Thoracic aorta (tissue), 2 donors: ENCODE measurements at places on chromosomes 3 and 15.
A peak's percentile ranks its signal among the peaks of the same experiment; 100 is the strongest.

DNA sequence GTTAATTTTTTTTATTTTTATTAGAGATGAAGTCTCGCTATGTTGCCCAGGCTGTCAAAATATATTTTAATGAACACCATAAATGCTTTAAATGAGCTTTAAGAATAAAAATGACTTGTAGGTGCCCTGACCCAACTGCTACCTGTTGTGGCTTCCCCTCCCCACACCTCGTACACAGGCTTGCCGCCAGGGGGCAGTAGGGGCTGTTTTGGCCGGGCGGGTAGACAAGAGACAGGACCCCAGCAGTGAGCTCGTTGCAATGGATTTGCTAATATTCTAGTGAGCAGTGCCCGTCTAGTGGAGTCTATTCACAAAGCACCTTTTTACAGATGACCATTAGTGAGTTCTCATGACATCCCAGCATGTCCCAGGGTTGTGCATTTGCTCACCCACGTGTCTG, 418.1 kb downstream of the OCA2 start:
- no peaks in the 10 kb centered on the region for H3K4me1 ChIP-seq
- no peak overlapping the region for H3K4me3 ChIP-seq
- DNase-seq, result no peak
- no peaks in the 10 kb centered on the region for H3K27me3 ChIP-seq
- H3K27ac ChIP-seq, result no peak overlapping the region
- H3K36me3 ChIP-seq, result no peaks in the 10 kb centered on the region

DNA sequence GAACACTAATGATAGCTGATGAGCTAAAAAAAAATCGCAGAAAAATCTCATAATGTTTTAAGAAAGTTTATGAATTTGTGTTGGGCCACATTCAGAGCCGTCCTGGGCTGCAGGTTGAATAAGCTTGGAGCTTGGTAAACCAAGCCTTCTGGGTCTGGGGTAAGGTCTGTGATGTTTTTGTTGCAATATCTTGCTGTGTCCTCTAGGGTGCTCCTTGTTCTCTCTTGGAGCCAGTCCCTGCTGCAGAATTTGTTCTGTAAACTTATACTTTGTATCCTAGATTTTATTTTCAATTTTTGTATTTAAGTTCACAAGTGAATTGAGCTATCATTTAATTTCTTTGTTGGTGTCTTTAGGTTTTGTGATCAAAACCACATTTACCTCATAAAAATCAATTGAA, 143.7 kb downstream of the NR1D2 start:
- H3K4me1 ChIP-seq, result peaks cover 19% of the 10 kb centered on the region
- H3K4me3 ChIP-seq, result no peak overlapping the region
- H3K36me3 ChIP-seq, result no peaks in the 10 kb centered on the region
- no peak overlapping the region for H3K27ac ChIP-seq
- DNase-seq, result no peak

- H3K36me3 ChIP-seq, result no peaks in the 10 kb centered on the region
- no peak overlapping the region for H3K4me3 ChIP-seq
- no peaks in the 10 kb centered on the region for H3K4me1 ChIP-seq
- DNase-seq, result no peak
- H3K27me3 ChIP-seq, result no peaks in the 10 kb centered on the region
Measured at GRCh38 chr15:40538976-40539375, 25.9 kb downstream of the CCDC32 start.

- H3K27me3 ChIP-seq, result no peaks in the 10 kb centered on the region
- H3K4me1 ChIP-seq, result no peaks in the 10 kb centered on the region
- no peak overlapping the region for H3K4me3 ChIP-seq
- H3K27ac ChIP-seq, result no peak overlapping the region
Measured at GRCh38 chr15:71225851-71226250, 110.6 kb downstream of the THSD4 start.

DNA sequence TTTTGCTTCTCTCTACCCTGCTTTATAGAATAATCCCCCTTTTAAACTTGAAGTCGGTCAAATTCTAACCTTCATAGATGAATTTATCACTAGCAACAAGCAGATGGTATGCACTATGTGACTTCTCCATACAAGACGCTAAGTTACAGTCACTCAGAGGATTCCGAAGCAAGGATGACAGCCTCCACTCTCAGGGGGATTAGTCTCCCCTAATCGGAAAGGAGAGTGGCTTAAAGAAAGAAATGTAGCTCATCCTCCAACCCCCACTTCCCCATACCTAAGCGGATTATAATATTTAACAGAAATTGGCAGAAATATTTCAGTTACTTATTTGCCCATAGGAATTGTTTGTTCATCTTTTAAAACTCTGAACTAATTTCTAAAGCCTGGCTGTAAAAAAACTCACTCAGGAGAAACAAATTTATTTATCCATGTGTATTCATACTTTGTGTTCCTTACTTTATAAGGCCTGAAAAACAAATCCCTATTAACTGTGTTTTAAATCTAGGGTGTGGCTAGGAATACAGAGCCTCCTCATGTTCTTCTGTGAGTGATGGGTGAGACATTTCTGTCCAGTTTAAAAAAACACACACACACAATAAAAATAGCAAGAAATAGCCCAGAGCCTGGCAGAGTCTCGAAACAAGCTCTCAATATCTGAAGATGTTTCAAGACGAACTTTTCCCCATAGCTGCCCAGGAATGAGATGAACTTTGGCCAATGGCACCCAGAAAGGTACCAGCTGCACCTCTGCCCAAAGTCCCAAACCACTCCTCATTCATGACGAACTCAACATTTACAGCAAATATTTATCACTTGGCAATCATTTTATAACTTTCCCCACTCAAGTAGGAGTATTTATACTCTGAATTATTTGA, 18.7 kb downstream of the SIAH2 start:
- DNase-seq, result no peak
- H3K4me1 ChIP-seq, result peaks cover 74% of the 10 kb centered on the region
- H3K4me3 ChIP-seq, result no peak overlapping the region
- no peaks in the 10 kb centered on the region for H3K36me3 ChIP-seq

- no peak overlapping the region for H3K4me3 ChIP-seq
- H3K36me3 ChIP-seq, result no peaks in the 10 kb centered on the region
- peaks cover 36% of the 10 kb centered on the region for H3K4me1 ChIP-seq
Measured at GRCh38 chr3:177554895-177555759, 357.8 kb upstream of the TBL1XR1 start.

- H3K4me3 ChIP-seq, result no peak overlapping the region
- no peaks in the 10 kb centered on the region for H3K4me1 ChIP-seq
- DNase-seq, result no peak
- no peaks in the 10 kb centered on the region for H3K36me3 ChIP-seq
Measured at GRCh38 chr3:186476044-186476468, 68.1 kb downstream of the CRYGS start.

DNA sequence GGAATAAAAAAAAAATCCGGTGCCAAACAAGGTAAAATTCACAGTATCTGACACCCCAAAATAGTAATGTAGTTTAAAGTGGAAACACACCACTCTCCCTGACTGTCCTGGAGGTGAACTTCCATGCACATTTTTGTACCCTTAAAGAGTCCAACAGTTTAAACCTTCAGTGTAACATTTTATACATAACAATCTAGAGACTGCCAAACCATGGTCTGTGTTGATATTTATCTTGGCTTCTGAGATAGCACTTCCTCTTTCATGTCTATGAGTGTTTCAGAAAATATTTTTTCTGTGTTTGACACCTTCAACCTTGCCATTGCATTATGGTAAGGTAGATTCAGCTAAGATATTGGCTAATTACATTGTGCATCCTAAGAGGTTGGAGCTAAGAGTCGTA, 13.9 kb downstream of the TMEM45A start:
- no peak for DNase-seq
- no peaks in the 10 kb centered on the region for H3K27me3 ChIP-seq
- no peak overlapping the region for H3K4me3 ChIP-seq

DNA sequence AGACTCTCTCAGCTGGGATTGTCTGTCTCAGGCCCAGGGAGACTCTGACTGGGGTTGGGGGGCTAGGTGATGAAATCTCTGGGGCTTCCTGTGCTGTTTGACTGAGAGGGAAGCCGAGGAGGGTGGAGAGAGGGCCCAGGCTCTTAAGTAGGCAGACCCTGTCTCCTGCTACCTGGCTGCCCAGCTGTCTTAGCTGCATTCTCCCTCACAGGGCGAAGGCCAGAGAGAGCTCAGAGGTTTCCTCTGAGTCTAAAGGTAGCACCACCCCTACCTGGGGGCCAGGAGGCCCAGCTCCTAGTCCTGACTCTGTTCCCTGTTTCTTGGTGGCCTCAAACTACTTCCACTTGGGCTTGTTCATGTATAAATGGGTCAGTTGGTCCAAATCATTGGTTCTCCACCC, 24.4 kb downstream of the SMAD6 start:
- peaks cover 93% of the 10 kb centered on the region for H3K4me1 ChIP-seq
- H3K36me3 ChIP-seq, result peaks cover 2% of the 10 kb centered on the region
- peak overlapping the region; percentile 41 for H3K27ac ChIP-seq
- DNase-seq, result no peak
- H3K27me3 ChIP-seq, result no peaks in the 10 kb centered on the region
- H3K4me3 ChIP-seq, result no peak overlapping the region

- no peak for DNase-seq
- peak overlapping the region; percentile 20 for H3K4me3 ChIP-seq
- H3K4me1 ChIP-seq, result no peaks in the 10 kb centered on the region
- H3K36me3 ChIP-seq, result no peaks in the 10 kb centered on the region
Measured at GRCh38 chr3:9180764-9181117, 68.7 kb downstream of the SRGAP3 start.

- peaks cover 62% of the 10 kb centered on the region for H3K36me3 ChIP-seq
- H3K27me3 ChIP-seq, result no peaks in the 10 kb centered on the region
- no peak overlapping the region for H3K4me3 ChIP-seq
- no peak overlapping the region for H3K27ac ChIP-seq
Measured at GRCh38 chr15:25094519-25094918, 139.7 kb downstream of the SNRPN start.

DNA sequence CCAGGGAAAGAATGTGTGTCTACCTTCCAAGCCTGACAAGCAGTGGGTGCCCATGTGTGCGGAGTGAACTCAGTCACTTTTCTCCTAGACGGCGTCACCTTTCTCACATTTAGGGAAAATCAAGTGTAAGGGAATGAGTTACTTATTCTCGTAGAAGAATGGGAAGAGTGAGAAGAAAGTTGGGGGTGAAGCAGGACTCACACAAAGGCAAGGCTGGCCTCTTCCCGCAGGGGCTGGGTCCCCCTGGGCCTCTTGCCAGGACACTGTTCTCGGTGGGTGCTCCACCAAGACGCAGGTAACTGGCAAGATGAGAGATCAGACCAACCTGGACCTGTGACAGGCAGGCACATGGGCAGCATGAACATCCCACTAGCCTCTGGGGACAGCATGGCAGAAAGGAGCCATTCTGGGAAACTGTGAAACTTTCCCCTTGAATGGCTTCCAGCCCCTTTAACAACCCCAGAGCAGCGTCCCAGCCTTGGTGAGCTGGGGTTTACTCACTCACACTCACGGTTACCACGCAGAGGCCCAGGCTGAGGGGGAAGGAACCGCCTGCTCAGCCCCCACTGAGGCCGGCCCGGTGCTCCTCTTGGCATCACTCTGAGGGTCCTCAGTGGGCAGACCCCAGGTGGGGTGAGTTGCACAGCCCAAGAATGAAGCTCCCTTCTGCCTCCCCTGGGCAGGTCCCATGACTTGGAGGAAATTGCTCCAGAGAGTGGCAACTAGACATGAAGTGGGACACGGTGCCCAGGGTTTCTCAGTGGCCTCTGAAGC, 15.0 kb upstream of the SRP14 start:
- peaks cover 3% of the 10 kb centered on the region for H3K4me1 ChIP-seq
- no peak overlapping the region for H3K27ac ChIP-seq
- no peak for DNase-seq
- H3K36me3 ChIP-seq, result no peaks in the 10 kb centered on the region

DNA sequence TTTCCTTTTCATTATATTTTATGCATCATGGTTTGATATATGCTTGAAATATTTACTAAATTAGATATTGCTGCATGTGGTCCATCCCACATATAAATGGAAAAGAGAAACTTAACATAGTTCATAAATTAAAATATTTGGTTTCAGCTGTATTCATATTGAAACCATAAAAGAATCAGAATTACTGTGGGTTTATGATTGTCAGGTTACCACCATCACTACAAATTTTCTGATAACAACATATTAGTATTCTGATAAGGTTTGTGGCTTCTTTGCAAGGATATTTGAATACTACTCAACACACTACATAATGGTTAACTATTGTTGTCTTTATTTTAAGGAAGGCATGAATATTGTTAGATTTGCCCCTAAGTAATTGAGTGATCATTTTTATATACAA, 235.5 kb downstream of the UBE2E2 start:
- no peak for DNase-seq
- no peaks in the 10 kb centered on the region for H3K4me1 ChIP-seq
- H3K4me3 ChIP-seq, result no peak overlapping the region
- H3K36me3 ChIP-seq, result no peaks in the 10 kb centered on the region

- no peaks in the 10 kb centered on the region for H3K4me1 ChIP-seq
- H3K4me3 ChIP-seq, result no peak overlapping the region
- no peaks in the 10 kb centered on the region for H3K36me3 ChIP-seq
- no peak for DNase-seq
- no peaks in the 10 kb centered on the region for H3K27me3 ChIP-seq
Measured at GRCh38 chr15:75145027-75145841, 56.4 kb upstream of the C15orf39 start.

DNA sequence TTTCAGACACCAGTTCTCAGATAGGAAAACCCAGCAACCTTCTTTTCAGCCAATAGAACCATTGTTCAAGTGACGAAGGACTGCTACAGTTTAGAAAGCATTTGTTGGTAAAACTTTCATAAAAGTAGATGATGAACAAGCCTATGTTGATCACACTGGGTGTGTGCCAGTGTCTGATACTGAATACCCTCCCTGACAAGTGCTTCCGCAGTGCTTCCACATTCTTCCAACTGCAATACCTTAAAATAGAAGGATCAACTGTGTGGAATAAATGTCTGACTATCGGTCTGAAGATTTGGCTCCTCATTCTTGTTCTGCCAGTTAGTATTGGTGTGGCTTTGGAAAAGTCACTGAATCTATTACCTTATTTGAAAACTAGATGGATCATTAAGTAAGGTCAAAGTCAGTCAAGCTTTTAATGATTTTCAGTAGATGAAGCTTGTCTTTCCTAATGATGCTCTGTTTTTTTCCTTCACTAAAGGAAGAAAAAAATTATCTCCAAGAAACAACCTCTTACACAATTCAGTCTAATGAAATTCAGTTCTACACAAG, 479.4 kb upstream of the CBLB start:
- H3K27ac ChIP-seq, result no peak overlapping the region
- peaks cover 3% of the 10 kb centered on the region for H3K4me1 ChIP-seq
- no peak overlapping the region for H3K4me3 ChIP-seq
- no peaks in the 10 kb centered on the region for H3K36me3 ChIP-seq
- H3K27me3 ChIP-seq, result no peaks in the 10 kb centered on the region
- no peak for DNase-seq
